HS-5 (cell line): ENCODE measurements at places on chromosomes 1 and 21.

- DNase-seq = no peak
These were observed 1.7 kb downstream of the ATP1B1 start for GRCh38 chr1:169108223-169108622.

GRCh38 chr1:14282707-14283106, 315.8 kb upstream of the KAZN start:
- DNase-seq = no peak

- DNase-seq = no peak
These were observed 510.3 kb upstream of the TMPRSS15 start for GRCh38 chr21:18913914-18914313.

GRCh38 chr1:11568687-11569086, 85.5 kb downstream of the FBXO2 start:
- peak; percentile 22 for DNase-seq

DNA sequence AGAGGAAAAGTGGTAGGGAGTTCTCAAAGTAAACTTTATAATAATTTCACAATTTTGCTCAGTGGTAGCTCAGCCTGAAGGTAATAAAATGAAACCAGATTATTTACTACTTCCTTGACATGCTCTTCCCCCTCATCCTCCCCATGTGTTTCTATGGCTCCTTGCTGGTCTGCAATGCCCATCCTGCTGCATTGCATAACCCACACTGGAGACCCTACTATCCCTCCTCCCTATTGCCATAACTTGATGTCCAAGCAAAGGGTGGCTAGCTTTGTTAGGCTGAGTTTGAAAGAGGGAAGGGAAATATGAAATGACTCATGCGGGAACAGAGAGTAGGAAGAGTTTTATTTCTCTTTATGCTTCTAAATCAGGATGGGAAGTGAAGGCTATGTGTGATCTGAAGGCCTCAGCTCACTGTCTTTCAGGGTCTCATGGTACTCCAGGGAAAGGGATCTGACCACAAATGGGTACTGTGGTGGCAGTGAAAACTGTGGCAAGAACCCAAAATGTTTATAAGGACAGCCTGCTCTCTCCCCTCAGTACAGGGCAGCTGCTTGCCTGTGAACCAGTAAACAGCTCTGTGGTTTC, 36.4 kb upstream of the HSD17B7 start:
- no peak for DNase-seq

- no peak for DNase-seq
These were observed 193.4 kb upstream of the LMO4 start for GRCh38 chr1:87135329-87135712.

DNA sequence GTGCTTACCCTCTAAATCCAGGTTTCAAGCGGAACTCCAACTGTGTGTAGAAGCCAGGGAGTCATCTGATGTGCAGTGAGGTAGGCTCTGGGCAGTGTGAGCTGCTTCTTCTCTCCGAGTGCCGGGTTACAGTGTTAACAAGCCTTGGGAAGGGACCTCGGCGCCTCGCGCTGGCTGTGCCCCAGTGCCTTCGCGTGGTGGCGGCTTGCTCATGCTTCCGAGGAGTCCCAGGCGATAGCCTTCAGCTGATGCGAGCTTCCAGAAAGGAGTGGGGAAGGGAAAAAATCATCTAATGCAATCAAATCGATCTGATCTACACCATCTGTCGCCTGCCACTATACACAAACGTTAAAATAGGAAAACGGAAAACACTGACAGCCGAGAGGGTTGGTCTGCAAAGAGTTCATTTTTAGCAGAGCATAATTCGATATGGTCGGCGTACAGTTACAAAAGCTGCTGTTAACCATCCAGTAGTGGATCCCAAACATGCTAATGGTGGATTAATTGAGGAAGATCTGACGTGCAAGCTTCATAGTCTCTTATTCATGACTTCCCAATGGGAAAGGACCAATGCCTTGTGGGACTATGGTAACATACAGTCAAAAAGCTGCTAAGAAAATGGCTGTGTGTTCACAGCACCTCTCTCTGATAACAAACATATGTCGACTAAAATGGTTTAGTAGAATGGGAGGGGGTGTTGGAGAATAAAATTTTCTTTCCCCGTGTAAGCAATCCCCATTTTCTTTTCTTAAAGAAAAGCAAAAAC, 128.7 kb upstream of the DPYD start:
- DNase-seq = no peak
